ENCODE measurements at places on chromosomes 5 and 9.

- peak; percentile 21 for DNase-seq
Measured at GRCh38 chr9:98057138-98057799, 737 bp downstream of the NANS start.

GRCh38 chr5:112116371-112116770 lies 302.7 kb downstream of the EPB41L4A start:
- DNase-seq: no peak

DNA sequence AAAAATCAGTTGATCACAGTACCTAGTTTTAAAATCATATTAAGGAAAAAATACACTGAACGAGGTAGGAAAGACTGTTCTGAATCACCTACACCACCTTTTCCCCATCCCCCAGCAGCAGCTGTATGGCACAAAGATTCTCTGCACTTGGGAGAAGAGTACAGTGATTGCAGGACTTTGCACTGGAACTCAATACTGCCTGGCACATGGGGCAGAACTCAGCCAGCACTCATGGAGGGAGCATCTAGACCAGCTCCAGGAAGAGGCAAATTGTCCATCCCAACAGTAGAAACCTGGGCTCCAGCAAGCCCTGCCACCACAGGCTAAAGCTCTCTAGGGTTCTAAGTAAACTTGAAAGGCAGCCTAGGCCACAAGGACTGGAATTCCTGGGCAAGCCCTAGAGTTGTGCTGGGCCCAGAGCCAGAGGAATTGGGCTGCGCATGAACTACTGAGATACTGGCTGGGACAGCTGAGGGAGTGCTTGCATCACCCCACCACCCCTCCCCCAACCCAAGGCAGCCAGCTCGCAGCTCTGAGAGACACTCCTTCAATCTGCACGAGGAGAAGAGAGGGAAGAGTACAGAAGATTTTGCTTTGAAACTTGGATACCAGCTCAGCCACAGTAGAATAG lies 654.4 kb upstream of the CDH6 start:
- DNase-seq: no peak

- DNase-seq: peak; percentile 36
Measured at GRCh38 chr5:149221326-149221725, 50.3 kb upstream of the AFAP1L1 start.

DNA sequence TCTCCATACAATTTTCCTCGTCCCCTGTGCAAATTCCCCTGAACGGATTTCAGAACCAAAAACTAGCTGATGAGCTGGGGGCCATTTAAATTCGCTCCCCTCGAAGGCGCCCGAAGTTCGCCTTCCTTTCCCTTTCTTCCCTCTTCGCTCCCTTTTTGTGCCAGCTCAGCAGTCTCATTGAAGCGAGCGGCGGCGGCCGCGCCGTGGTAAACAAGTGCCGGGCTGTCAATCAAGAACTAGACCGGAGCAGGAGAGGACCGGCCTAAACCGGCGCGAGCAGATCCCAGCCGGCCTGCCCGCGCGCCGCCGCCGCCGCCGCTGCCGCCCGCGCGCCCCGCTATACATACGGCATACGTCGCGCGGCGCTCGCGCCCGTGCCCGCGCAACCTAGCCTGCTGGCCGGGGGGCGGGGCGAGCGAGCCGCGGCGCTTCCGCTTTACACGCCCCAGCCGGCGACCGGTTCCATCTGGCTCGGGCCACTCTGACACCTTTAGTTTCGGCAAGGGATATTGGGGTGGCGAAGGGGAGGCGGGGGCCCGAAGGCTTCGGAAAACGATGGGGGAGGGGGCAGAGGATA lies 3.1 kb downstream of the ARRDC3 start:
- peak; percentile 86 for DNase-seq

GRCh38 chr5:147538236-147538635 lies 28.4 kb upstream of the DPYSL3 start:
- no peak for DNase-seq

- peak; percentile 55 for DNase-seq
Measured at GRCh38 chr5:132782101-132782500, 5.1 kb upstream of the SEPTIN8 start.

GRCh38 chr5:2196416-2196815 lies 313.7 kb upstream of the IRX4 start:
- no peak for DNase-seq

GRCh38 chr5:82777106-82777505 lies 300.1 kb downstream of the TMEM167A start:
- DNase-seq: no peak

DNA sequence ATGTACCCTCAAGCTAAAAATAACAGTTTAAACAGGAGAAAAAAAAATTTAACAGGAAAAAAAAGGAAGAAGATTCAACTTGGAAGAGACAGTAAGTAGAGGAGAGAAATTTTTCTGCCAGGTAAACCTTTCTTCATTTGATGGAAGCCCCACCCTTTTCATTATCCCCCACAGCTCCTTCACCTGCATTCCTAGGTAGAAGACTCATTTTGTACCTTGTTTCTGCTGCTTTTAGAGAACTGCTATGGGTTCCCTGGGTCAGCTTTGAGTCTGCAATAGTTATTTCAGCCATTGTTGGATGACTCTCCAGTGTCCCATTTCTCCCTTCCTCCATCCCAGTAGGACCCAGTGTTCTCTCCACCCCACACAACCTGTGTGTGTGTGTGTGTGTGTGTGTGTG lies 74.1 kb upstream of the CPEB4 start:
- DNase-seq: no peak

- DNase-seq: peak; percentile 24
Measured at GRCh38 chr5:59038798-59039295, 456.0 kb downstream of the RAB3C start.

GRCh38 chr9:33320568-33321261 lies 30.4 kb downstream of the NFX1 start:
- peak; percentile 96 for DNase-seq

GRCh38 chr5:73233461-73234203 lies 60.6 kb downstream of the TMEM174 start:
- no peak for DNase-seq

DNA sequence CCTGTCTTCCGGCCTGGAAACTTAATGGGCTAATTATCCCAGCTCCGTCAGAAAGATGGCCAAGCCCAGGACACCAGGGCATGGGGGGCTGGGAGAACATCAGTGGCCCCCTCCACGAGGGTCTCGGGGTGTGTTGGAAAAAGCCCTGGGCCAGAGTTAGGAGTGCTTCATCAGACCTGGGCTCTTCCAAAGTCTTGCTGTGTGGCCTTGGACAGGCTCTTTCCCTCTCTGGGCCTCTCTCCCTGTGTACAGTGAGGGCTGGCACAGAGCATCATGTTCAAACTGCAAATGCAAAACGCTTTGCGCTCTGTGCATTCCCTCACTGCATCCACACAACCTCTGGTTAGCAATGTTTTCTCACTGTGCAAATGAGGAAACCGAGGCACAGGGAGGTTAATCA lies 48.3 kb downstream of the ASS1 start:
- DNase-seq: no peak

DNA sequence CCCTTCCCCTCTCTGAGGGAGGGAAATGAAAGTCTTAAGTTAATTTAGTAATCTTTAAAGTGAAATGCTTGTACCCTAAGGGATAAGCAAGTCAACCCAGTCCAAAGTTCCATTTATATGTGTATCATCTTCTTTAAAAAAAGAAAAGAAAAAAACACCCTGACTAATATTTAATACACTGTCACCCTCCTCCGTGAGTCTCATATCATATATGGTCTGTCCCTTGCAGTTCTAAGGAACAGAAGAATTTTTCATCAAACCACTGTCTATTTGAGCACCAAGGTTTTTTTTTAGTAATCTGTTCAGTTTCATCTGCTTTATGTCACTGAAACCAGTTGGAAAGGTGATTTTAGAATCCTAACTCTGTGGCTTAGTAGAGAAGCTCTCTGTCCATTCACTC lies 15.2 kb downstream of the TNIP1 start:
- no peak for DNase-seq

- DNase-seq: peak; percentile 28
Measured at GRCh38 chr9:137149942-137150616, 11.1 kb downstream of the GRIN1 start.

- no peak for DNase-seq
Measured at GRCh38 chr9:34956648-34957047, 1.4 kb upstream of the PHF24 start.
